ENCODE measurements at places on chromosomes 2 and 18.

GRCh38 chr2:75290600-75291150, 91.4 kb upstream of the TACR1 start:
- DNase-seq, result no peak

DNA sequence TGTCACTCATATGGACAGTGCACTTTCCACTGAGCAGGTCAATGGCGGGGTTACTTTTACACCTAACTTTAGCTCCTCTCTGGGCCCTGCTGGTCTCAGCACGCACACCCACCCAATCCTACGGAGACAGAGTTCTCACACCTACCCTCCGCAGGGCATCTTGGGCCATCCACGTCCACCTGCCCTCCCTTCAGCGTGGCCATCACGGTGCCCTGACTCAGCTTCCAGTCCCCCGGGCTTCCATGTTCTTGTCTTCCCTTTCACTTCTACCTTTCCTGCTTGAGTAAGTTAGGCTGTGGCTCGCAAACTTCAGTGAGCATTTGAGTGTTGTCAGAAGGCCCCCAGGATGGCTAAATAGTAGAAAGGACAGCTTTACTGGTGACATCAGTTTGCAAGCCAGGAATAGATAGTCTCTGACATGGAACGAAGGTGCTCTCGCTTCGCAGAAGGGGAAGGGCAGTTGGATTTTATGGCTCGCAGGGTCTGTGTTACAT, 232.4 kb downstream of the SEPTIN10 start:
- DNase-seq, result no peak

GRCh38 chr18:57772387-57772799, 30.7 kb downstream of the ATP8B1 start:
- no peak for DNase-seq

GRCh38 chr2:174967691-174968260, 37.4 kb downstream of the CHN1 start:
- DNase-seq, result no peak

DNA sequence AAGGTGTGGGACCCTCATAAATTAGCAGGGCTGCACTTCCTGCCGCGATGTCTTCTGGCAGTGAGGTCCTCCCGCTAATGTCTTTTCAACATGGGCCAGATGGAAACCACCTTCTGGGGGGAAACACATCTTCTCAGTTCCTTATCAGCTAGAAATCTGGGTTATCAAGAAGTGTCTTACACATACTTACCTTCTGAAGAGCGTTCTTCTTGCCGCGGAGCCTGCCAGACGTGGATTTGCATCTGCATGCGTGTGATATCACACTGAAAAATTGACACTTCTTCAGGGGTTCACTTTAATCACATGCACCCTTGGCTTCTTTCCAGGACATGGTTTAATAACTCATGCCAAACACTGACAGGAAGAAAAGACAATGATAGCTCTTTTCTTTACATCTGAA, 163.5 kb upstream of the SOX11 start:
- DNase-seq, result no peak

DNA sequence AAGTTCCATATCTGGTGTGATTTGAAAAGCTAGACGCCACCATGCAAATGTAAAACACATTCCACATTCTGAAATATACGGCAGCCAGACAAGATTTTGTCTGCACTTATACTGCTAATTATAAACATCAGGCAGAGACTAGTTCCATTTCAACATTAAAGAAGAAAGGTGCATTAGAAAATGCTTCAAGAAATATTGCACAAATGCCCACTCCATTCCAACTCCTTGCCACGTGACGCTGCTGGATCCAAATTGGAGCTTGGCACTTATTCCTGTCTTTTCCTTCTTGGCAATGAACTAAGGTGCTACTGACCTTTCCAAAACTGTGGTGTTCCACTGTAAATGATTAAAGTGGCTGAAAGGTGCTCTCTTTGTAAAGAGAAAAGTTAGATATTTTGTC, 6.3 kb downstream of the COL6A3 start:
- no peak for DNase-seq

GRCh38 chr2:110777531-110778311, 45.3 kb downstream of the ACOXL start:
- no peak for DNase-seq

DNA sequence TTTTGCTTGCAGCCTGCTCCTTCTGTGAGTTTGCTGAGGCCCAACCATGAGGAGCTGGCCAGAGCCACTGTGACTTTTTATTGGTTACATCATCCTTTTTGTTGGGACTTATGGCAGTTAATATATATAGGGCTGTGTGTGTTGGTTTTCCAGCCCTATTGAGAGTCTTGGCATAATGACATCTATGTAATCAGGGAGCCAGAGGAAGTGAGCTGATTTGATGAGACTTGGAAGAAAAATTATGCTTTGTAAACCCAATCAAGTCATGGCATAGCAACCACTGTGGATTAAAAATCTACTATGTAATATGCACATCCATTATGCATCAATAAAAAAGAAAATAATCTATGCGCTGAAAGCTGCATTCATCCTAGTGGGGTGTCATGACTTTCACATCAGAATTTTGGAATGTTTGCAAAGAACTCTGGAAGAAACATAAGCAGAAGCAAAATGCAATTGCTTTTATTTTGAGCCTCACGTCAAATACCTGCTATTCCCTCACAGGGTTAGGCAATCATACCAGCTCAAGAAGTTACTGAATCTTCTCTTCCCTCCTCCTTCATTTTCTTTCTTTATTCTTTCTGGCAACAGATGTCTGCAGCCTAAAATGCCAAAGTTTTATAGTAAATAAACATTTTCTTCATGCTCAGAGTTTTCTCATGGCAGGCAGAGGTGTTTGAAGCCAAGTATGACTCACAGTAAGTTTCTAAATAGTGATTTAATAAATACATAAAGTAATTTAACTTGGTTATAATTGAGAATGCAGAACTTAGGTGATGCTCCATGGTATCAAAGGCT, 308.5 kb downstream of the KCNS3 start:
- DNase-seq, result no peak

DNA sequence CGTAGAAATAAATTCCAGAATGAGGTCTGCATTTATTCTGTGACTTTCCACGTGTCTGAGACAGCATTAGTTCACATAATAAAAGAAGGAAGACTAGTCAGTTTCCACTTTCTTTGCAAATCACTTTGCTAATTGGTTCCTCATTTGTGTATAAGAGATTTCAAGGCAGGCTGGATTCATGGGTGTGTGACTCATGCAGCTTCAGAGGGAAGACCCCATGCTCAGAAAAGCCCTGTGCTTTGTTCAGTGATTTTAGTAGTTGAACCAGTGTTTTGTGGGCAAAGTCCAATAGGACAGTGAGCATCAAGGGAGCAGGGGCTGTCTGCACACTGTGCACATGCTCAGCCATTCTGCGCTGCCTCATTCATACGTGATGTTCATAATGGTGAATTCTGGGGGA, 297.8 kb downstream of the DLGAP1 start:
- DNase-seq, result no peak

DNA sequence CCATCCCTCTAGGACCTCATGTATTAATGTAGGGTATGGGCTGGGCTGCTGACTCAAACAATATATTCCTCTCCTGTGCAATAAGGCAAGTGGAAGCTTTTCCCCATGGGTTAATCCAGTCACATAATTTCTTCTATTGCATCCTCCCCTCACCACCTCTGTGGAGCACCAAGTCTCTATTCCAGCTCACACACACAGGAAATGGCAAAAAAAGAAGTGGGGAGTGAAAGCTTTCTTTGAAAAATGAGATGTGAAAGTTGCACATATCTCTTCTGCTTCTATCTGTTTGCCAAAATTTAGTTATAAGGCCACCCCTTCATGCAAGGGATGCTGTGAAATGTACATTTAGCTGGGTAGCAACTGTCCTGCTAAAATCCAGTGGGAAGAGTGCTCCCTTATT, 121.3 kb downstream of the CDC42EP3 start:
- DNase-seq, result peak; percentile 54

- no peak for DNase-seq
These were observed 218.8 kb upstream of the APCDD1 start for GRCh38 chr18:10235661-10235952.

GRCh38 chr2:191001032-191001431, 12.9 kb downstream of the STAT1 start:
- no peak for DNase-seq

- DNase-seq, result peak; percentile 6
These were observed 52.0 kb upstream of the CHAC2 start for GRCh38 chr2:53715568-53715967.

DNA sequence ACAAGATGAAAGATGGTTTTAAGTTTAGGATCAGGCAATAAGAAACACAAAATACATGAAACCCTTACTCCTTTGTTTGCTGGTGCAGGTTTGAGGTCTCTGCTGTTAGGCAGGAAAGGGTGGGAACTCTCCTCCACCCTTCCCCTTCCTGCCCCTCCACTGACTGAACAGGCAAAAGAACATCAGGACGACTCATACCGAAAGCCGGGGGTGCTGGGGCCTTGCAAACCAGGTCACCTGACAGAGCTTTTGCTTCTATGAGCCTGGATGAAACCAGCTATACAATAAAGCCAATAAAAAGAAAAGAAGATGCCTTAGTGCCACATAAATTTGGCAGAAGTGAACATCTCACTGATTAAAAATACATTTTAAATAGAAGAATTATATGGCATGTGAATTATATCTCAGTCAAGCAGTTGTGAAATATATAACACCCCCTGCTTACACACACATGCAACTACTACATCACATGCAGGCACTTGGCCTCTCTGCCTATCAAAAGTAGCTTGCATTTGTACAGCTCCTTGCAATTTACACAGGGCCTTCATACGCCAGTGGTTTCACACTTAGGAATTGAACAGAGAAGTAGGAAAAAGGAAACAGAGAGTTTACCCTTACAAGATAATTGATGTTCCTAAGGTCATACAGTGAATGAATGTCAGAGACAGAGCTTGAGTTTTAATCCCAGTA, 215.1 kb upstream of the TRIB2 start:
- peak; percentile 70 for DNase-seq

DNA sequence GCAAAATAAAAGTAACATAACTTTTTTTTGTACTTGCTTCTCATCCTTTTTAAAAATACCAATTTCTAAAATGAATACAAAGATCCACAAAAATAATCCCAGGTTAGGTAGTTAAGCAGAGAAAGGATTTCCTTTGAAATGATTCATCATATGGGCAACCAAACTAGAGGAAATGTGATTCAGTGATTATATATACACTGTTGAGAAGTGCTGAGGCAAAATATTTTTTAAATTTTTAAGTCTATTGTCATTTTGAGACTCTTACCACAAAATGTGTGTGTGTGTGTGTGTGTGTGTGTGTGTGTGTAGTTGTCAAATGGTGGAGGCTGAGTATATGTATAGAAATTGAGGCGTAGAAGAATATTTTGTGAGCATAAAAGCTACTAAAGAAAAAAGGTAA, 1075.3 kb downstream of the LRP1B start:
- no peak for DNase-seq

- DNase-seq, result no peak
These were observed 290.2 kb upstream of the PARD3B start for GRCh38 chr2:204255071-204255470.

GRCh38 chr2:66013456-66013855, 421.5 kb upstream of the MEIS1 start:
- DNase-seq, result no peak

DNA sequence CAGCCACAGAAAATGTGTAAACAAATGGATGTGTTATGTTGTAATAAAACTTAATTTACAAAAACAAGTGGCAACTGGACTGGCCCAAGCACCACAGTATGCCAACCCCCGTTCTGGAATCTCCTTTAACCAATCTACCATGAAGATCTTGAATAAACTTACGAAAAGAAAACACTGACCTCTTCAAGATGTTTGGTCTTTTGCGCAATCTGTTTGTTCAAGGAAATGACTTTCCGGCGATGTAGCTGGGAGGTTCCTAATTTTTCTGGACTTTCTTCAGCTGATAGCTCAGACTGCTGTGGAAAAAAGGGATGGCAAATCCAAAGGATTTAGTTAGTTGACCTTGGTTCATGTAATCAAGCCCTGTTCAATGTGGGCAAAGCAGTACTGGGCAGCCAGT, 55.7 kb downstream of the CCDC93 start:
- peak; percentile 15 for DNase-seq

GRCh38 chr18:9575558-9575957, 38.8 kb downstream of the PPP4R1 start:
- DNase-seq, result peak; percentile 91

GRCh38 chr18:38576349-38576748, 1010.8 kb upstream of the CELF4 start:
- DNase-seq, result no peak

DNA sequence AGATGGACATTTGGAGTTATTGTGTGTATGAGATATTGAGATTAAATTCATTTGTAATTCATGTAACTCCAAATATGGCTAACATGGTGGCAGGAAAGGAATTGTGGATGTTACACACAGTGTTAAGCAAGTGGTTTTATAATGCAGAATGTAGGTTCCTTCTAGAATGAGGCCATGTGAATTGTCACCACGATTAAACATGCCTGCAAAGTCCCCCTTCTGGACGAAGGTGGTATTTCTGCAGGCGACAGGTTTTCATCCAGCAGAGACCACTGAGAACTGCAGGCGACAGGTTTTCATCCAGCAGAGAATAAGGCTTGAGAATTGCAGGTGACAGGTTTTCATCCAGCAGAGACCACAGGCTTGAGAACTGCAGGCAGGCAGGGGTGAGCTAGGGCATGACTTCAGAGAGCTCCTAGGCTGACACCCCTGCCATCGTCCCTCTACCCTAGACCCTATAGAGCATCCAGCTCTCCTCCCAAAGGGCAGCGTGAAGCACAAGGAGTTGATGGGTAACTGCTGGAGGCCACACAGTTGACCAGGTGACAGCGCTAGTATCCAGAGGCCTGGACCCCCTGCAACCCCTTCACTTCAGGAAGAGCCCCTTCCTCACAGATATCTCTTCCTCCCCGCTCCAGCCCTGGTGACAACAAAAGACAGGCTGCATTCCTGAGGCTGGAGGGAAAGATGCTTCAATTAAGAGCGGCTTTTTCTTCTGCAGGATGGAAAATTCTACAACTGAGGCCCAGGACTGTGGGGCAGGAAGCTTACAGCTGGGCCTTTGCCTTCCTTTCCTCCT, 175.8 kb downstream of the LOXHD1 start:
- peak; percentile 43 for DNase-seq

GRCh38 chr18:39341129-39341528, 1775.5 kb upstream of the CELF4 start:
- DNase-seq, result no peak

DNA sequence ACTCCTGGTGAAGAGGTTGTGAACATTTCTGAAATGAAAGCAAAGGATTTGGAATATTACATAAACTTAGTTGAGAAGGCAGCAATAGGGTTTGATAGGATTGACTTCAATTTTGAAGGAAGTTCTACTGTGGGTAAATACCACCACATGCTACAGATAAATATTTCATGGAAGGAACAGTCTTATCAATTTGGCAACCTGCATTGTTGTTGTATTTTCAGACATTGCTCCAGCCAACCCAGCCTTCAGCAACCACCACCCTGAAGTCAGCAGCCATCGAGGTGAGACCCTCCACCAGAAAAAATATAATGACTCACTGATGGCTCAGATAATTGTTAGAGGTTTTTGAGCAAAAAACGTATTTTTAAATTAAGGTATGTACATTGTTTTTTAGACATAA, 10.0 kb downstream of the RDH14 start:
- DNase-seq, result no peak

DNA sequence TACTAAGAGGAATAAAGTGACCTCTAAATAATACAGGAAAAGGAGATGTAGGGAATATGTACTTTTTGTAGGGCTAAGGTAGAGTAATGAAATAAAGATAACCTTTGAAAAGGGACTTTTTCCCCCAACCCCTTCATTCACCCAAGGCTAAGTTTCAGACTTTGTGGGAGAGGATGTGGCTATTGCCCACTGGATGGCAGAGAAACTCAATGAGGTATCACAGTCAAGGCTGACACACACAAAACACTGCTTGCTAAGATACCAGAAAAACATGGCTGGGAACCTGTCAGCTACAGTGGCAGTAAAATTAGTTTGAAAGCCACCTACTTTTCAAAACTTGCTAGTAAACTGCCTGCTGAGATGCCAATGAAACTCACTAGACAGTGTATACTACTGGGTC, 158.8 kb upstream of the WDSUB1 start:
- no peak for DNase-seq
